Vein endothelial cell (primary cell): ENCODE measurements at places on chromosomes 3 and 15. TPM values are rescaled to one million over a fixed set of nuclear protein-coding genes. Genes with fewer than 3 reads are reported as not detected.

Gene FETUB
- not detected in 2 replicates for total RNA-seq

Gene MESP2
- 0.19 TPM in 1 of 2 replicates, not detected in the other for total RNA-seq

Gene SV2B
- total RNA-seq = 2.3 and 2.9 TPM in 2 replicates

Gene POLQ
- 2.3 and 5.3 TPM in 2 replicates for total RNA-seq

Gene P2RY13
- not detected in 2 replicates for total RNA-seq

Gene RETNLB
- not detected in 2 replicates for total RNA-seq

Gene ZNF774
- total RNA-seq = 0.98 and 1.4 TPM in 2 replicates

Gene EPHB1
- total RNA-seq = 3.3 and 3.6 TPM in 2 replicates

Gene FRMD5
- 8.6 and 12.7 TPM in 2 replicates for total RNA-seq

Gene BFSP2
- not detected in 2 replicates for total RNA-seq

Gene TP63
- total RNA-seq = not detected in 2 replicates

Gene GOLGA8J
- not detected in 2 replicates for total RNA-seq

Gene TM4SF1
- 957 and 972 TPM in 2 replicates for total RNA-seq

Gene ST8SIA2
- total RNA-seq = not detected in 2 replicates

Gene NEK10
- 2.3 and 11.6 TPM in 2 replicates for total RNA-seq

Gene CAV3
- total RNA-seq = not detected in 2 replicates

Gene GHRL
- total RNA-seq = 0.33 TPM in 1 of 2 replicates, not detected in the other

Gene EIF2B5
- total RNA-seq = 40.2 and 40.5 TPM in 2 replicates

Gene CSPG5
- 0.65 and 0.67 TPM in 2 replicates for total RNA-seq

Gene BCHE
- 3.8 and 11.1 TPM in 2 replicates for total RNA-seq

Gene REC114
- total RNA-seq = not detected in 2 replicates

Gene GOLGA8H
- 0.76 and 0.98 TPM in 2 replicates for total RNA-seq

Gene GRM2
- 0.10 TPM in 1 of 2 replicates, not detected in the other for total RNA-seq

Gene LINGO1
- 0.19 and 0.33 TPM in 2 replicates for total RNA-seq

Gene FBXO45
- total RNA-seq = 10.8 and 16.6 TPM in 2 replicates

Gene COL6A5
- total RNA-seq = not detected in 2 replicates

Gene RPUSD3
- total RNA-seq = 24.4 and 30.1 TPM in 2 replicates

Gene ROPN1B
- total RNA-seq = not detected in 2 replicates

Gene TUSC7
- total RNA-seq = not detected in 2 replicates

Gene GPR149
- not detected in 2 replicates for total RNA-seq

Gene IQCF5
- not detected in 2 replicates for total RNA-seq

Gene SI
- not detected in 2 replicates for total RNA-seq

Gene CEMIP
- total RNA-seq = 0.19 and 0.33 TPM in 2 replicates

Gene CLRN1
- total RNA-seq = not detected in 2 replicates

Gene ANKRD34C
- total RNA-seq = not detected in 2 replicates

Gene NUP210
- total RNA-seq = 0.29 and 1.3 TPM in 2 replicates

Gene MORC1
- not detected in 2 replicates for total RNA-seq

Gene MUC4
- not detected in 2 replicates for total RNA-seq

Gene SLC35G2
- 18.0 and 23.2 TPM in 2 replicates for total RNA-seq

Gene TLR9
- under 0.01 TPM in 1 of 2 replicates, not detected in the other for total RNA-seq

Gene TMC3
- total RNA-seq = not detected in 2 replicates

Gene SLC28A2
- not detected in 2 replicates for total RNA-seq

Gene PLSCR5
- not detected in 2 replicates for total RNA-seq

Gene ANKUB1
- total RNA-seq = not detected in 2 replicates

Gene DNAH12
- under 0.01 and 0.10 TPM in 2 replicates for total RNA-seq

Gene MITF
- total RNA-seq = 2.1 and 3.3 TPM in 2 replicates

Gene SLC9C1
- 0.10 and 0.33 TPM in 2 replicates for total RNA-seq

Gene TIMP4
- total RNA-seq = 0.19 and 0.98 TPM in 2 replicates

Gene TTLL13
- 0.38 TPM in 1 of 2 replicates, not detected in the other for total RNA-seq

Gene PRR20G
- not detected in 2 replicates for total RNA-seq

Gene CA12
- total RNA-seq = 0.98 and 1.2 TPM in 2 replicates

Gene SLC24A5
- total RNA-seq = not detected in 2 replicates
